ENCODE measurements at places on chromosomes 7 and 10. TPM values are rescaled to one million over a fixed set of nuclear protein-coding genes. Genes with fewer than 3 reads are reported as not detected.

DNA sequence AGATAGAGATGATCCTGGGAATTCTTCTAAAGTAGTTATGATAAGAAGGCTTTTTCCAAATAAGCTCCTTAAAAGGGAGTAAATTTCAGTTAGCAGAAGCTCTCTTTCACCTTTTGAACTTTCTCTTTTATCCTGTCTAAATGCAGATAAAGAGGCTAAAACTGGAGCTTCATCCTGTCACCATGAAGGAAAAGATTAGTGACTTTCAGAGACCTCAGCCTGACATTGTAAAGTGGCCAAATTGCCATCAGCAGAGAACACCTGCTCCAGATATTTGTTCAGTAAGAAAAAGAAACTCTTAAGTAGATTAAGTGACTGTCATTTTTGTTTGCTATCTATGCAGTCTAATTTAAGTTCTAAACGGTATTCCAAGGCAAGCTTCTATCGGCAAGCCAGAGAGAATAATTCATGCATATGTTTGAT lies 18.3 kb downstream of the VWDE start:
- H3K4me1 ChIP-seq = no peaks in the 10 kb centered on the region

GRCh38 chr10:78584681-78585080 lies 484.1 kb upstream of the ZMIZ1 start:
- peaks cover 3% of the 10 kb centered on the region for H3K4me1 ChIP-seq
- H3K27ac ChIP-seq = no peak overlapping the region
- no peak overlapping the region for H3K4me3 ChIP-seq
- DNase-seq = peak; percentile 49

DNA sequence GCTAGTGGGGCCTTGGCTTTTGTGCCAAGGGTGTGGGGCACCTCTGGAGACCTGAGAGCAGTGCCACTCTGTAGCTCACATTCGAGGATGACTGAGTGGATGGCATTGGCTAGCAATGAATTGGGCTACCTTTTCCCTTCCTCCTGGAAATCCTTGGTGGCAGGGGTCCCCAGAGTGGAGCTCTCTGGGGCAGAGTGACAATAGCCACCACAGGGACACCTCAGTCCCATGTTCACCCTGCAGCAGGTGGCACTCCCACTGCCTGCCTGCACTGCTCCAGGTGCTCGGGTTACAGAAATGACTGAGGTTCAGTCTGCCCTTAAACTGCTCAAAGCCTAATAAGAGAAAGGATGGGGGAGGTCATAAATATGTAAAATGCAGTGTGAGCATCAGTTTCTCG lies 17.8 kb downstream of the BTBD16 start:
- no peak overlapping the region for H3K4me3 ChIP-seq
- H3K27ac ChIP-seq = no peak overlapping the region
- DNase-seq = no peak
- H3K27me3 ChIP-seq = no peaks in the 10 kb centered on the region
- no peaks in the 10 kb centered on the region for H3K36me3 ChIP-seq

- H3K27me3 ChIP-seq = no peaks in the 10 kb centered on the region
- no peak for DNase-seq
- no peak overlapping the region for H3K27ac ChIP-seq
- H3K4me1 ChIP-seq = no peaks in the 10 kb centered on the region
Observed at GRCh38 chr7:12939694-12940093, 252.3 kb downstream of the ARL4A start.

GRCh38 chr10:10617686-10618085 lies 400.0 kb upstream of the CELF2 start:
- H3K36me3 ChIP-seq = no peaks in the 10 kb centered on the region
- H3K4me1 ChIP-seq = no peaks in the 10 kb centered on the region
- DNase-seq = no peak
- no peaks in the 10 kb centered on the region for H3K27me3 ChIP-seq
- no peak overlapping the region for H3K4me3 ChIP-seq
- no peak overlapping the region for H3K27ac ChIP-seq

- no peaks in the 10 kb centered on the region for H3K36me3 ChIP-seq
- H3K27ac ChIP-seq = no peak overlapping the region
- no peaks in the 10 kb centered on the region for H3K4me1 ChIP-seq
- no peak for DNase-seq
Observed at GRCh38 chr7:32034052-32034451, 36.2 kb downstream of the PDE1C start.

DNA sequence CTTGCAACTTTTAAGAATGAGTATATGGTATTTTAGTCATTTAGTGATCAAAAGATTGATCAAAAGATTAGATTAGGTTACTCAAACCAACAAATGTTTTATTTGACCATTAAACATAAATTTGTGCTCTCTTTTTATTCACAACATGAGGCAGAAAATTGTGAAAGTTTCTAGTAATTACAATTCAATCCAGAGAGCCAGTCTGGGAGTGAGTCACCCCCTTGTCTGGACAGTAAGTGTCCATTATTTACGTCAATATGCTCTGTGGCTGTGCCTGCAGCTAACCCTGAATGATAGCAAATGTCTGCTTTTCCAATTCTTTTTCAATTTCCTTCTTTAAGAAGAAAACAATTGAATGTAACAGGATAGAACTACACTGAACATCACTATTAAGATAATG lies 27.9 kb downstream of the GNG11 start:
- no peak for DNase-seq
- H3K4me1 ChIP-seq = no peaks in the 10 kb centered on the region
- no peak overlapping the region for H3K4me3 ChIP-seq

DNA sequence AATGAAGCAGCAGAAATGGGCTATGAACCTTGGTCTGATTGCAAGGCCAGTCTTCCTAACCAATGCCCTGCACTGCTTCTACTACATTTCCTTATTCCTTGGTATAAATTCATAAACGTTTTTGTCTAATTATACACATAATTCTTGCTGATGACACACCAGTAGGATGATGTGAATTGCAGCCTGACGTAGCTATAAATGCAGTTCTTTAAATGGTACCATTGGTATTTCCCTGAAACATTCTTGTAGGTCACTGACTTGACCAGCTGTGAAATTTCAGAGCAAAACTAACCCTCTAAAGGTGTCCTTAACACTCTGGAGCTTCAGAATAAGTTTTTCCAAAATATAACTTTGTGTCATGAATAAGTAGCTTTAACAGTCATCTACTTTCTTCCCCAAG lies 50.8 kb downstream of the IFIT5 start:
- no peak overlapping the region for H3K4me3 ChIP-seq
- no peak for DNase-seq
- H3K27ac ChIP-seq = no peak overlapping the region

DNA sequence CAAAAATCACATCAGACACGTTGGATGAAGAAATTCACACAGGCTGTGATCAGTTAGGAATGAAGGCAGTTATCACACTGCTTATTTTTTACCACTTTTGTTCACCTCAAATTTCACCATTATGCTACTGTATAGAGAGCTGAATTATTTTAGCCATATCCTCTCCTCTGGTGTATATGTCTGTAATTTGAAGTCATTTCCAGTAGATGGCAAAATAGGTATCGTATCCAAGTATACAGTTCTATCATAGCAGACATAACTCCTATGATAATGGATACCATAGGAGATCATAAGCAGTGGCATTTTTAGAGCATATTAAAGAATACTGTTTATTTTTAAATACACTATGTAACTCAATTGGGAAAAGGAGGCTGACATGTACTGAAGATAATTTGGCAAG lies 909.7 kb downstream of the DNAJB9 start:
- H3K27ac ChIP-seq = no peak overlapping the region
- H3K4me1 ChIP-seq = no peaks in the 10 kb centered on the region
- H3K36me3 ChIP-seq = no peaks in the 10 kb centered on the region
- DNase-seq = peak; percentile 5
- H3K27me3 ChIP-seq = no peaks in the 10 kb centered on the region

- H3K27ac ChIP-seq = no peak overlapping the region
- peaks cover 2% of the 10 kb centered on the region for H3K4me1 ChIP-seq
- no peaks in the 10 kb centered on the region for H3K27me3 ChIP-seq
- H3K4me3 ChIP-seq = no peak overlapping the region
Observed at GRCh38 chr7:155820246-155820645, 8.0 kb upstream of the SHH start.

- H3K27ac ChIP-seq = no peak overlapping the region
- no peak for DNase-seq
- H3K27me3 ChIP-seq = no peaks in the 10 kb centered on the region
- no peaks in the 10 kb centered on the region for H3K36me3 ChIP-seq
Observed at GRCh38 chr10:19453967-19454366, 362.3 kb upstream of the PLXDC2 start.

The SRGN gene
- polyA plus RNA-seq = 30.9 TPM

The UCMA gene
- polyA plus RNA-seq = not detected

The GIMAP7 gene
- 31.1 TPM for polyA plus RNA-seq

The TEX36 gene
- not detected for polyA plus RNA-seq

The AKR1D1 gene
- 24.9 TPM for polyA plus RNA-seq

The LRRD1 gene
- polyA plus RNA-seq = not detected

The SLC26A3 gene
- polyA plus RNA-seq = 56.0 TPM
